OCI-LY7 (cell line): ENCODE measurements at places on chromosomes 1 and 21. TPM values are rescaled to one million over a fixed set of nuclear protein-coding genes. Genes with fewer than 3 reads are reported as not detected.

DNA sequence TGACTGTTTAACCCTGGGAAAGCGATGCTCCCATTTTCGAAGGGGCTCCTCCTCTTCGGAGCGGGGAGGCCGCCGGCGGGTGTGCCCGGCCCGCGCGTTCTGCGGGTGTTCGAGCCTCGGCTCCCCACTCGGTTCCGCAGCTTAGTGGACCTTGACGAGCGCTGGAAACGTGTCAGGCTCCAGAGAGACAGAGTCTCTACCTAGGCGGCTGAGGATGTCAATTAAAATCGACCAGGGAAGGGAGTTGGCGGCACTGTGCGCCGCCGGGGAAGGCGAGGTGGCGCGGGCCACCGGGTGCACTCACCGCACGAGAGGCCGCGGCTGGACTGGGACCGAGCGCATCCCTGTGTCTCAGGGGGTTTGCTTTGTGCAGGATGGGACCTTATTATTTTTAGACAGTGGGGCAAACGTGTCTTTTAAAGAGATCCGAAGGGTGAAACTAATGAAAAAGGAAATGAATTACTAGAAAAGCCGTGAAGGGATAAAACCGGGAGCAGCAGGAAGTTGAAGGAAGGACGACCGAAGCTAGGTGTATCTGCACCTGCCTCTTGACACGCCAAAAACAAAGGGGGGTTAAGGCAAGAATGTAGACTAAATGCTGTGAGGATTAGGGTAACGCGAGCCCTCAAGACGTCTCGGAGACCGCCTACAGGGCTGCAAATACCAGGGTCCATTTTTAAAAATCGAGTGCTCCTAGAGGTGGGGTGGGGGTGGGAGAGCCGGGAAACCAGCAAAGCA, 5.6 kb downstream of the LHX4 start:
- DNase-seq: no peak

Gene ZBED6
- 32.1 and 35.8 TPM in 2 replicates for total RNA-seq

Gene NOL9
- total RNA-seq: 58.8 and 65.5 TPM in 2 replicates

DNA sequence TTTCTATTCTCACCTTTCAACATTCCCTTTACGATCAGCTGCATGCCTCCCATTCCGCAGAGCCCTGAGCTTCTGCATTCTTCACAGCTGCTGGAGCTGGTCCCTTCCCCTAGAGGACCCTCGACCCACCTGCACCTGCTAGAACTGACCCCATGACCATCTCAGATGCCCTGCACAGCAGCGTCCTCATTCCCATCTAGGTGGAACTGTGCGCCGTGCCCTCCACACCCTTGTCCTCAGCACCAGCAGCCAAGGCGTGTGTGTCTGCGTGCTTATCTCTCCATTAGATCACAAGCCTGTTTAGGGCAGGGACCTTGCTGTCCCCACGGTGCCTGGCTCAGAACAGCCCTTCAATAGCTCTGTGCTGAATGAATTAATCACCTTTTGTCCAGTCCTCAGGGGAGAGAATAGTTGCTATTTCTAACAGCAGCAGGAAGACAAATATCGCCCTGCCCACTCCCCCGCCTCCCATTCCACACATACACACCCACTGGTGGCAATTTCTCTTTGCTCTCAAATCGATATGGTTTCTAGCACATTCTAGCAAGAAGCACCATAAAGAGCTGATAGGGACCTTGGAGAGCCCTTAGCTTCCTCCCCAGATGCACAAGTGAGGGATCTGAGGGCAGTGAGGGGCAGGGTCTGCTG, 61.7 kb downstream of the KCNN3 start:
- no peak for DNase-seq

Gene ADAMTS4
- 0.07 and 0.15 TPM in 2 replicates for total RNA-seq

- DNase-seq: peak; percentile 98
These were observed at the start of gene MDM4 for GRCh38 chr1:204516180-204516879. Gene MDM4 (plus strand): TSS chr1:204516406. CDS start chr1:204525519, 9,113 bp downstream.

Gene RGS5
- total RNA-seq: 1.2 and 1.6 TPM in 2 replicates

Gene CCDC18
- total RNA-seq: 59.0 and 67.9 TPM in 2 replicates

- no peak for DNase-seq
These were observed 9.0 kb upstream of the SMIM1 start for GRCh38 chr1:3763351-3764125.

Gene UMODL1
- 7.4 and 10.0 TPM in 2 replicates for total RNA-seq

DNA sequence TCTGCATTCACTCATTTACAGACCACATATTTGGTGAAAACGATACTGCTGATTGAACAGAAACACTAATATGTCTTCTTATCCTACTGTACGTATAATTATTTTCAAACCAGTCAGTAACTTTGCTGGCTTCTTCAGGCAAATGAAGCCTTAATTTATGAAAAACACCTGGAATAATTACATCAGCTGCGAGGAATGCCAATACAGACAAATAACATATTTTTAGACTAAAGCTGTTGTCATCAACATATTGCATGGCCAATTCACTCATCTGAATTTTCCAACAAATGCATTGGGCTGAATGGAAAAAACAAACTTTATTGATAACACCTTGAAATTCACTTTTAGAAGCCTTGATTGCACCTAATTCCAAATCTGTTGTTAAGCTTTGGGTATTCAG, 165.9 kb downstream of the HLX start:
- no peak for DNase-seq

Gene CD160
- not detected in 2 replicates for total RNA-seq

GRCh38 chr1:83901547-83902155, 97.3 kb downstream of the TTLL7 start:
- no peak for DNase-seq

DNA sequence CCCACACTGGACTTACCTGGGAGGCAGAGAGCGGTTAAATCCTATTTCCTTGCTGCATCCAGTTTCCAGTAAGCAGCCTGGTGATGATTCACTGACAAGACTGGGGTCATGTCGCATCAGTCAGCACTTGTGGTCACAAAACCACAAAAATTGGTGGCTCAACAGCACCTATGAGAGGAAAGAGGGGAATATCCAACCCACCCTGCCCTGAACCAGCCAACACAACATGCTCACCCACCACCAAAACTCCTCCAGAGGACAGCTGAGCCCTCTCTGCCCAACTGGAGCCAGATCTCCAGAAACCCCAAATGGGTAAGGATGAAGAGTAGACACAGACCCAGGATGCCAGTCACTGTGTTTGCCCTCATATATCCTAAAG, 64.0 kb downstream of the CD46 start:
- no peak for DNase-seq

DNA sequence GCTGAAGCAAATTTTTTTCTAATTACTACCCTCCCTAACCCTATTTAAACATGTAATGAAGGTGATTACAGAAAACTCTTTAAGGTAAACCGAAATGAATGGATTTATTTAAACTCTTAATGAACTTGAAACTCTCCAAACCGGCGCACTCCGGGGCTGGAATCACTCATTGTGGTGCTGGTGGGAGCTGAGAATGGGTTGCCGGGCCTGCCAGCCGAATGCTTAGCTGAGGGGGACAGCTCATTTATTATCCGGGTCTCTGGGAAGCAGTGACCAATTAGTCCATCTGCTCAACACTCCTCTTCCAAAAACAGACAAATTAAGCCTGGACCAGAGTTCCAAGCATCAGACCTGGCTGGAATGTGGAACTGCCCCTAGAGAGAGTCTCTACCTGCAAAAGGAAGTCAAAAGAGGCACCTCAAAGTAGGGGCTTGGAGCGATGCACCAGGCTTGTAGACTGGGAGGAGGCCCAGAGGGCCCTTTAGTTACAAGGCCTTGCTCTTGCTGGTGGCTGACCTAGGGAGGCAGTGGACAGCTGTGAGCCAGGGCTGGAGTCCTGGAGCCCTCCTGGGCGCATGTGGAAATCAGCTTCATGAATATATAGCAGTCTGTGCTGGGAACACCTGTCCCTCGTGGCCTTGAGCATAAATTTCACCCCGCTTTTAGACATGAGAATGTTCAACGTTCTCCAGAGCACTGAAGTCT, 320.7 kb downstream of the AJAP1 start:
- no peak for DNase-seq

- DNase-seq: no peak
These were observed 34.7 kb upstream of the PLA2G2A start for GRCh38 chr1:20014153-20014552.

GRCh38 chr1:110087812-110088738, 17.6 kb upstream of the ALX3 start:
- DNase-seq: peak; percentile 68

Gene FTCD
- 0.41 and 1.1 TPM in 2 replicates for total RNA-seq

- DNase-seq: no peak
These were observed 182.5 kb downstream of the HUNK start for GRCh38 chr21:32055305-32055704.

DNA sequence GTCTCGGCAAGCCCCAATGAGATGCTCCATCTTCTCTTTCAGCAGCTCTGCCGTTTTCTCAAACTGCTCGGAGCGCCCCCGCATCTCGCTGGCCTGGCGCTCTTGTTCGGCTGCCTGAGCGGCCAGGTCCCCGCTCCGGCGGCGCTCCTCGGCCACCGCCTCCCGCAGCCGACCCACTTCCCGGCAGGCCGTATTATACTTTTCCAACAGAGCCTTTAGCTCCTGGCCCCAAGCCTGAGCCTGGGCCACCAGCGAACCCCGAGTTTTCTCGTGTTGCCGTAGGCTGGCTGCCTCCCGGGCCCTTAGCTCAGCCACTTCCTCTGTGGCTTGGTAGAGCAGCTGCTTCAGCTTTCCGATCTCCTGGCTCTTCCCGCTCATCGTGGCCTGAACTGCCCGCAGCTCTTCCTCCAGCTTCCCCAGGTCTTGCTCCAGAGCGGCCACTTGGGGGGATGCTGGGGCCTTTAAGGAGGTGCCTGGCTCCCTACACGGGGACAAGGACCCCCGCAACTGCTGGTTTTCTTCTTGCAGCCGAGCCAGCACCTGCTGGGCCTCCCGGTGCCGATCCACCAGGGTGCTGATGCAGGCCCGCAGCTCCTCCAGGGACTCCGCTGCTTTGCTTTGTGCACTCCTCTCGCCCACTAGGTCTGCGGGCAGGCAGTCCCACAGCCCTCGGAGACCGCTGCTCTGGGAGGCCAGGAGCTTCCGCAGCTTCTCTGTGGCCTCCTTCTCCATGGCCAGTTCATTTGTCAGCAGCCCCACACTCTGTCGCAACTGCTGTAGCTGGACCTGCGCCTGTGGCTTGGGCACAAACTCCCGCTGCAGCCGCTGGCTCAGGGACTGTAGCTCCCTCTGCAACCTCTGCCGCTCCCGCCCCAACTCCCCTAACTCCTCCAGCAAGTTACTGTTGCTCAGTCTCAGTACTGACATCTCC, 13.4 kb upstream of the PIAS3 start:
- DNase-seq: no peak

GRCh38 chr1:30545365-30545764, 178.0 kb downstream of the MATN1 start:
- no peak for DNase-seq

Gene RHOU
- not detected in 2 replicates for total RNA-seq

DNA sequence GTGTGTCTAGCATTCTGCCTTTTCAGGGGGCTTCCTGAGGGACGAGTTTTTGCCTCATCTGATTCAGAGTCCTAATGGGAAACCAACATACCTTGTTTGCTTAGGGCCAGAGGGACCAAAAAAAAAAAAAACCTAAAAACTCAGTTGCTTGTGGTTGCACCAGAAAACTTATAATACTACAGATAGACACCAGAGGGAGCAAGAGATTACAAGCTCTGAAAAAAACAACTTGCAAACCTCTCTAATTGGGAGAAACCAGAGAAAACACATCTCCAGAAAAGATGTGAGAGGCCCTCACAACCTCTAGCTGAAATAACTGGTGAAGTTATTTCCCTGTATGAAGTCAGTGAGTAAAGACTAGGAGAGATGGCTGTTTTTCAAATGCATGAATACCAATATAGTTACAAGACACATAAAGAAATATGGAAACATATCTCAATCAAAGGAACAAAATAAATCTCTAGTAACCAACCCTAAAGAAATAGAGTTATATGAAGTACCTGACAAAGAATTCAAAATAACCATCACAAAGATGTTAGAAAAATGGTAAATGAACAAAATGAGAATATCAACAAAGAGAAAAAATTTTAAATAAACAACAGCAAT, 233.7 kb upstream of the NFIA start:
- peak; percentile 22 for DNase-seq
